ENCODE measurements at places on chromosomes 7 and 10.

DNA sequence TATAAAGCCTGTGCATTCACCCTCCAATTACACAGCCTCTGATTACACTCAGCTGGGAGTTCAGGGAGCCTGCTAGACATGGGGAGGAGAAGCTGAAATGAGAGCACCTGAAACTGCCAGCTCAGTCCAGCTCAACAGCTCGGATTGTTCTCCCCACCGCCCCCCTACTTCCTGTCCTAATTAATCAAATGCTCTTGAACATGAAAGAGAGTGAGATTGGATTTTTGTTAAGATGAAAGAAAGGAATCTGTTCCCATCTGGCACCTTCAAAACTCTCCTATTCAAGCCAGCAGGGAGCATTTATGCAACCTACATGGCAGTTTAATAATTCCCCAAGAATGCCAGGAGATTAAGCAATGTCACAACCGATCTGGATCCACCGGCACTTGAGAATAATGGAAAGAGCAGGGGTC lies 98.0 kb downstream of the NPSR1 start:
- no peak for DNase-seq

- DNase-seq = no peak
Measured at GRCh38 chr10:49162761-49163310, 25.4 kb downstream of the TMEM273 start.

DNA sequence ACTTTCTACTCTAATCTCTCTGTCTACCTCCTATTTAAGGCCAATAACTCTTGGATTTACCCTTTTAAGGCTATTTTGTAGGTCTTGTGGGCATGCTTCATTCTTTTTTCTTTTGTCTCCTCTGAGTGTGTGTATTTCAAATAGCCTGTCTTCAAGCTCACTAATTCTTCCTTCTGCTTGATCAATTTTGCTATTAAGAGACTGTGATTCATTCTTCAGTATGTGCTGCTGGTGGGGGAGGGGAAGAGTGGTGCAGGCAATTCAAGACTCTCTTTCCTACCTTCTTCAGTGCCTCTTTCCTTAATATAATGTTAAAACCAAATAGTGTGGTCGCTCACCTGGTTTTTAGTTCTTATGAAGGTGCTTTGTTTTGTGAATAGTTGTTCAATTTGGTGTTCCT lies 20.0 kb downstream of the ABCB1 start:
- no peak for DNase-seq

DNA sequence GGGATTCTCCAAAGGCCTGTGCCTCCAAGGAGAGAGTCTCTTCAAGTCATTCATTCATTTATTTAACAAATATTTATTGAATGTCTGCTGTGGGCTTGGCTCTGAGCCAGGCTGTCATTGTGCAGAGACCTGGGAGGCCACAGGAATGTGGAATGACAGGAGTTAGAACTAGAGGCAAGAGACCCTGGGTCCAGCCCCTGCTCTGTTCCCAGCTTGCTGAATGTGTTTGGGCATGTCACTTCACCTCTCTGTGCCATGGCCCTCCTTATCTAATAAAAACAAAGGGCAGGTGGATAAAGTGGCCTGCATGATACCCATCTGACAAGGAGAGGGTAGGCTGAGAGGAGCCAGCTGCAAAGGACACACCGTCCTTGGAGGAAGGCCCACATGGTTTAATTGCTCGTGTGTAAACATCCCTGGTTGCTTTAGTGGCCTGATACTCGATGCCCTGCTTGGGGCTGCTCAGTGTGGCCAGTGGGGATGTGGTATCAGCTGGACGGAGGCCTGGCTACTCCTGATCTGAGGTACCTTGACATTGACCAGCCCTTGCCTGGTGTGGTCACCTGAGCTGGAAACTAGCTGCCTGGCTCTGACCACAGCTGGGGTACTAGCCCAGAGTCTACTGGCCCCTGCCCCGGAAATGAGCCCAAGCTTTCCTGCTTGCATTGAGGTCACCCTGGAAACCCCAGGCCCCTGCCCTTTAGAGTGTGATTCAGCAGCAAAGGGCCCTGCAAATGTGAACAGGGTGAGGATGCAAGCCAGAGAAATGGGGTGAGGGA lies 116.2 kb downstream of the CDH23 start:
- no peak for DNase-seq

- DNase-seq = no peak
Measured at GRCh38 chr10:75860009-75860408, 428.6 kb downstream of the LRMDA start.

DNA sequence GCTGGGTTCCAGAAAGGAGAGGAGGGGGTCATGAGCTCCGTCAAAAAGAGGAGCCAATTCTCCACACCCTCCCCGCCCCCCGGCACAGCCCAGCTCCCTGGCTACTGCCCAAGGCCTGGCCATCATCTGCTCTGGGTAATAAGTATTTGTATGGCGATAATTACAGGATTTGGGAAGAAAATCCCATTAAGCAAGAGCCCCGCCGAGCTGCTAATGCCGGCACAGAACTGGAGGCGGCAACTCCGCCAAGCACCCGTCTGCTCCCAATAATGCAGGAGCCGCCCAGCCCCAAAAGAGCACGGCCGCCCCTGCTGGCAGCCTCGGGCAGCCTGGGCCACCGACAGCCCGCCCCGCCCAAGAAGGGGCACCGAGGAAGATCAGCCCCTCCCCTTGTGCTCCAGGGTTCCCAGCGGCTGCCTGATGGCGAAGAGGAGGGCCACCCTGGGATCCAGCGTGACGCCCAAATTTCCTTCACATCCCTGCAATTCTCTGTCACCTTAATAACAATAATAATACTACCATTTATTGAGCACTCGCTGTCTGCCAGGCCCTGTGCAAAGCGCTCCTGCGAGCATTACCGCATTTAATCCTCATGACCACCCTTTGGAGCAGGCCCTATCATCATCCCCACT lies 5.9 kb downstream of the SLIT1 start:
- DNase-seq = no peak

DNA sequence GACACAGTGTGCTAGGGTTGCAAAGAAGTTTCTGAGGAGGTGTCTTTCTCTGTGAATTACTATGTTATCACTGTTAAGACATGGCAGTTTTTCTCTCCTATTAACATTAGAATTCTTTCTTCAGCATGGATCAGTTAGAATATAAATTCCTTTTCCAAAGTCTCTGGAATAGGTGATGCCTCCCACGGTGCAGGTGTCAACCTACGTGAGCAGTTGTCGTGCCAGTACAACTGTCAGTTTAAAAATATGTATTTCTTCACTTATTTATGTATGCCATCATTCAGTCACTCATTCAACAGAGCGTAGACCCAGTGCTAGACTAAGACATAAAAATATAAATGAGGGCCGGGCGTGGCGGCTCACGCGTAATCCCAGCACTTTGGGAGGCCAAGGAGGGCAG lies 83.5 kb downstream of the TACC2 start:
- DNase-seq = no peak

DNA sequence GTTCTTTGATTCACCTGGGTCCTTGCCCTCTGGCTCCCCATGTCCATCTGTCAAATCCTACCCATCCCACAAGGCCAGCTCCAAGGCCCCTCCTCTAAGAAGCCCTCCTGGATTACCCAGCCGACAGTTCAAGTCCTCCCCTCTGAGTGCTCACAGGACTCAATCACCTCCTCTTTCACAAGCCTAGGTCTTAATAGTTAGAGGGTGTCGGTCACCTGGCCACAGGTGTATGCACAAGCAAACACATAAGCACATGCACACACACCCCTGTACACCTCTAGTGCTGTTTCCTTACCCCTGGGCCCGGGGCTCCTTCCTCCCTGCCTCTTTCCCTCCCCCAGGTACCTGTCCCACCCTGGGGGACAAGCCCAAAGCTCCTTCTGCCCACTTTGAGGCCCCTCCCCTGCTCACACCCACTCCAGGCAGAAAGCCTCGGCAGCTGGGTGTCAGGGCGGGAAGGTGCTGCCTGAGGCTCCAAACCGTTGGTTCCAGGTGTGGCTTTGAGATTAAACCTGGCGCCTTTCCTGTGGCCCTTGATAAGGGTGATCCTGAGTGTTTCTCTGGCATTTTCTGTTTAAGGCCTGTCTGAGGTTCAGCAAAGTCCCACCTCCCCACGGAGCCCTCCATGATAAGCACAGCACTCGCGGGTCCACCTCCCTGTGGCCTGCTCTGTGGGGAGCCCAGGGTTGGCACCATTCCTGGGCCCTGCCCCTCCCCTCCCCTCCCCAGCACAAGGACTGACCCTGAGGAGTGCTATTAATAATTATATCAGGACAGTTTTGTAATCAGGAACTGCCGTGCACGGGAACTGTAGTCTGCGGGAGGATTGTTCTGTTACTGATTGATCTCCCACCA lies 14.6 kb upstream of the AQP1 start:
- no peak for DNase-seq

- no peak for DNase-seq
Measured at GRCh38 chr10:122990278-122990677, 10.1 kb downstream of the PSTK start.

GRCh38 chr7:55132550-55132889 lies 113.7 kb downstream of the EGFR start:
- no peak for DNase-seq

- DNase-seq = peak; percentile 73
Measured at GRCh38 chr10:14648005-14648765, 126.5 kb downstream of the FAM107B start.

DNA sequence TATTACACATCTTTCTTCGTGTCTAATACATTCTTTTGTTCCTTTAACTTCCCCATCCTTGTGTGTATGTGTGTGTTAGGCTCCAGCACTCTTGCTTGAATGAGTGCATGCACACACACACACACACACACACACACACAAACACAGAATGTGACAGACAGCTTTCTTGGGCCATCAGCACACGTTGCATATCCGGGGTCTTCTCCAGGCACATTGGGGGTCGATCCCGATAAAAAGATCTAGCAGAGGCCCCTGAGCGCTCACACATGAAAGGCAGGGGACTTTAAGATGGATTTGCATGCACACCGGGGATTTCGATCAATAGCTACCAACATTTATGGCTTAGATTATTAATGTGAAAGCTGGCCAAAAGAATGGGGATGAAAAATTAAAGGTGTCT lies 4.5 kb downstream of the SKIDA1 start:
- no peak for DNase-seq

GRCh38 chr7:24328894-24329293 lies 44.9 kb downstream of the NPY start:
- no peak for DNase-seq

- DNase-seq = no peak
Measured at GRCh38 chr7:122896509-122896908, 10.2 kb upstream of the CADPS2 start.

DNA sequence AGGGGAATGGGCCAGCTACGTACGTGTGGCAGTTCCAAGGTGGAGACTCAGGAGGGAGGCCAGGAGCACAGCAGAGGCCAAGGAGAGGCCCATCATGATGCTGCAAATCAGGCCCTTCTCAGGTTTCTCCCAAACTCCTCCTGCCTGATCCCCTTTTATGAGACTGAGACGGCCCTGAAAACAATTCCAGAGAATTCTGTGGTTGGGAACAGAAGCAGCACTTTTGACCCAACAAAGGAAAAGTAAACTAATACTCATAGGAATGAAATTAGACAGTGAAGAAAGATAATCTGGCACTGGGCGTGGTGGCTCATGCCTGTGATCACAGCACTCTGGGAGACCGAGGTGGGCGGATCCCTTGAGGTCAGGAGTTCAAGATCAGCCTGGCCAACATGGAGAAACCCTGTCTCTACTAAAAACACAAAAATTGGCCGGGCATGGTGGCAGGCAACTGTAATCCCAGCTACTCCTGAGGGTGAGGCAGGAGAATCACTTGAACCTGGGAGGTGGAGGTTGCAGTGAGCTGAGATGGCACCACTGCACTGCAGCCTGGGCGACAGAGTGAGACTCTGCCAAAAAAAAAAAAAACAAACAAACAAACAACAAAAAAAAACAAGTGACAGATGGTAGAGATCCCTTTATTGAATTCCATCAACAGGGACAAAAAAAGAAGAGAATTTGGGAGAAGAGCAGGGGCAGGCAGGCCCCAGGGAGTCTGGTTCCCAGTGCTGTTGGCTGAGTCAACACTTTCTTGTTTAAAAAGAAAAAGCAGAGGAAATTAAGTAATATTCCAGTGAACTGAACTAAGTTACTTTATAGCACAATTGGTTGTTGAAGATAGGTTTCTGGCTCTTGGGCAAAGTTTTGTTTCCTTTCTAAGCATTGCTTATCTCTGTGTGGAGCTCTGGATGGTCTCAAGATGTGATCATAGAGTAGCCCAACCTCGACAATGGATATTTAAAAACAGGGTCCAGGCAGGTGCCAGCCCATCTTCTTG lies at the start of gene CCL26:
CCL26 (minus strand) TSS at position 131 of the 997 bp plus-strand sequence; CDS start at position 96, 35 bp downstream.
- DNase-seq = peak; percentile 35

GRCh38 chr7:38311329-38311937 lies 38.0 kb upstream of the TARP start:
- DNase-seq = peak; percentile 38

DNA sequence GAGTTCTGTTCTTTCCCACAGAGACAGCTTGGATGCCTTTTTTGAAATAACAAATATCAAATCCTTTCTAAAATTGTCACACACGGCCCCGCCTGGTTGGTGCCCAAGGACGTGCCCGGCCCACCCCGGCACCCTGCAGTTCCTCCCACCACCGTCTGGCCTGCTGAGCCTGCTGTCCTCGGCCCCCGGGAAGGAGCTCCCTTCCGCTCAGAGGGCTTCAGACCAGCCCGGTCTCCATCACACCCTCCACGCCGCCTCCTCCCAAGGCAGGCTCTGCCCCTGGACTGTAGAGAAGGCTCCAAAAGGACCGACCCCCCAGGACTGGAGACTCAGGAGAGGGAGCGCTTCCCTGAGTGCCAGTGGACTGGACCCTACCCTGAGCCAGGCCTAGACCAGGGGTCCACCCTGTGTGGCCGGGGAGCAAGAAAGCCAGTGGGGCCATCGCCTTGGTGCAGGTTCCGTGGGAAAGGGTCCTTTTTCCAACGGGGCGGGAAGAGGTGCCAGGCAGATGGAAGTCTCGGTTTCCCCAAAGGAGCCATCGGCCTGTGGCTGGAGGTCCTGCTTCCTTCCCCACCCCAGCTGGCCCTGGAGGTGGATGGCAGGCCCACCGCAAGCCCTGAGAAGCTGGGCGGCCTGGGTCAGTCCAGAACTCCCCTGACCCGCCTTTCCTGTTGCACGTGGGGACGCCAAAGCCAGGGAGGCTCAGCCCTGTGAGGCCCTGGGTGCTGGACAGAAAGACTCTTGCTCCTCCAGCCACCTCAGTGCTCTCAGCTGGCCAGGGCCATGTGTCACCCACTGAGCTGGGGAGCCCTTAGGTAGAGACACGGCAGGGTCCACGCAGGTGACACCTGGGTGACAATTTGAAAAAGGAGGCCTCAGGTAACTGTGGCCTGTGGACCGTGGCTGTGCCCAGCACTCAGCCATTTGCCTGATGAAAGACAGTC lies 69.8 kb downstream of the PWWP2B start:
- DNase-seq = no peak

- DNase-seq = no peak
Measured at GRCh38 chr10:33635967-33636515, 301.6 kb upstream of the NRP1 start.

- no peak for DNase-seq
Measured at GRCh38 chr7:148173369-148173768, 417.2 kb upstream of the C7orf33 start.
